Naive thymus-derived CD8-positive, alpha-beta T cell (primary cell): ENCODE measurements at places on chromosomes 1 and 21.
A peak's percentile ranks its signal among the peaks of the same experiment; 100 is the strongest.

- no peak for DNase-seq
Observed at GRCh38 chr1:94017155-94017829, 103.7 kb downstream of the ABCA4 start.

- no peak for DNase-seq
Observed at GRCh38 chr1:54580856-54581550, 33.0 kb downstream of the ACOT11 start.

GRCh38 chr1:20070357-20070756 lies 363 bp downstream of the PLA2G5 start:
- DNase-seq, result no peak

DNA sequence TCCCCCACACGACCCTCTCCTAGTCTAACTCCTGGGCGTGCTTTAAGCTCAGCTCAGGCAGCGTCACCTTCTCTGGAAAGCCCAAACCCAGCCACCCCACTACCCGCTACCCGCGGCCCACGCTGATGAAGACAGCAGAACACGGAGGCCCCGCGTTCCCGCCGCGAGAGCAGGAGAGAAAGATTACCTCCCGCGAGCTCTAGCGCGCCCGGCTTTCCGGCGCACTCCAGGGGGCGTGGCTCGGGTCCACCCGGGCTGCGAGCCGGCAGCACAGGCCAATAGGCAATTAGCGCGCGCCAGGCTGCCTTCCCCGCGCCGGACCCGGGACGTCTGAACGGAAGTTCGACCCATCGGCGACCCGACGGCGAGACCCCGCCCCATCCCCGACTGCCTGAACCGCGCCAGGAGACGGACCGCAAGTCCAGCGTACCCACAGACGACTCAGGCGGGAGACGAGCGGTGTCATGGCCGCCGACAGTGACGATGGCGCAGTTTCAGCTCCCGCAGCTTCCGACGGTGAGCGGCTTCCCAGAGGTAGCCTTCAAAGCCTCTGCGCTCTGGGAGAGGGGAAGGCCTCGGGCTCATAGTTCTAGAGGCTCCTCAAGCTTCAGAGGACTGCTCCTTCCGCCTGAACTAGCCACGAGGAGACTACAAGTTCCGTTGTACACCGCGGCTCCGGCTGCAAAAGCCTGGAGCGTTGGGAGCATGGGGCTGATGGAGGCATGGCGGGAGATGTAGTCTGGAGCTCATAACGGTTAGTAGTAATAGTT lies at the start of the genes MUTYH and TOE1:
MUTYH (minus strand) TSS at position 652 of the 770 bp plus-strand sequence. CDS start 5,935 bp downstream, outside the sequence.
TOE1 (plus strand) TSS at position 382 of the 770 bp plus-strand sequence; CDS start at position 465, 83 bp downstream.
- peak; percentile 85 for DNase-seq

GRCh38 chr1:221765527-221765926 lies 23.6 kb upstream of the DUSP10 start:
- DNase-seq, result no peak

DNA sequence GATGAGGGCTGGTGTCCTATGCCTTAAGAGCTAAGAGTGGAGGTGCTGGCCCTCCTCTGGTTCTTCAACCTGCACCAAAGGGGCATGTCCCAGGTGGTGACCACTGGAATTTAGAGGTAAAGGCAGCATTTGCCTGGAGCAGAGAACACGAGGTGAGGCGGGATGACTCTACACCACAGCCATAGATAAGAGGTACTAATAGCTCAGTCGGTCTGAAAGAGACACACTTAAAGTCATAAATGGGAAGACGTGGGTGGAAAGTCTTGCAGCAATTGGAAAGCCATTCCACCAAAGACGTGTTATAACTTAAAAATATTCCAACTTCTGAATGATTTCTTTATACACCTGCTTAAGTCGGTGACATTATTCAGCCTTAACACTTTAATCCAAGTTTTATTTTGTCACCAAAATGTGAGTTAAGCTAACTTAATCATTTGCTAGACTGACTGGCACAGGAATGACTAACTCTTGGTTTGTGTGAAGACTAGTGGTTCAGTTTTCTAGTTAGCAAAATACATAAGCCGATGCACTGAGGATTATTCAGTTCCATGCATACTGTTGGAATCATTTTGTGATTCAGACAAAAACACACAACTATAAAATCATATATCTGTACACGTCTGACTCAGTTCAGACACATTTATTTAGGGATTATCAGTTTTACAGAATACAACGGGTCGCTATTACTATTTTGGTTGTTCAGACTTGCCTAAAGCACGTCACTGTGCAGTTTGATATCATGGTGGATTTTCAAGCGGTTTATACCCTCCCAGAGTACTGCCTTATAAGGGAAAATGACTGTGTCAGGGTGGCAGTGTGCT lies 4.6 kb upstream of the ETS2 start:
- DNase-seq, result no peak

DNA sequence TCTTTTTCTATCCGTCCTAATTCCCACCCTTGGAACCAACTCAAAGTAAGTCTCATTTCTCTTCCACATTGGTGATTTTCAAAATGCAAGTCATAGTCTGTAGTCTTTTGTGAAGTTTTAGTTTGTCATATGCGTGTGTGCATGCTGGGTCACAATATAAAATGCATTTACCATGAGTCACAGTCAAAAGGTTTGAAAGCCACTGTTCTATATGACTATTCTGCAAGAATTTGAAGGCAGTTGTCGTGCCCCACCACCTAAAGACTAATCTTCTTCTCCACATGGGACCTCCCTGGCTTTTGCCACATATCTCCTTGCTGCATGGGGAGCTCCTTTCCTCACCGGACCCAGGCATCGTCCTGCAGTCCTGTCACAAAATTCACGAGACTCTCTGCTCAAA lies 1.6 kb downstream of the STPG1 start:
- DNase-seq, result no peak

DNA sequence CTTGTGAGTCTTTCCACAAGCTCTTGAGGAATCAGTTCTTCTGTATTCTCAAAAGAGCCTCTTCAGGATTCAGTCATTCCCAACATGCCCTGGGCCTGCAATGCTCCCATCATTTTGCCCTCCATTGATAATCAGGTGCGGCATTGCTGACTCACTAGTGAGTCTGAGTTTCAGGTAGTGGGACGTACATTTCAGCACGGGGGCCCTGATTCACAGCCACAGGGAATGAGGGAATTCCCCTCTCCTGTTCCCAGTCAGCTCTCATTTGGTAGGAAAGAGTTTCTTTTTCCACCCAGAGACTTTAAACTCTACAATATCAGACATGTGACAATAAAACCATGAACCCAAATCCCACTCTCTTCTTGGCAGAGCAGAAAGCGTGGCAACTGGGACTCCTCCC lies 3.7 kb upstream of the IRF6 start:
- no peak for DNase-seq

- DNase-seq, result no peak
Observed at GRCh38 chr1:235074523-235075047, 54.1 kb downstream of the TOMM20 start.

- DNase-seq, result no peak
Observed at GRCh38 chr21:42518215-42518614, 4.6 kb downstream of the SLC37A1 start.

- no peak for DNase-seq
Observed at GRCh38 chr1:58248791-58249190, 297.7 kb downstream of the OMA1 start.

DNA sequence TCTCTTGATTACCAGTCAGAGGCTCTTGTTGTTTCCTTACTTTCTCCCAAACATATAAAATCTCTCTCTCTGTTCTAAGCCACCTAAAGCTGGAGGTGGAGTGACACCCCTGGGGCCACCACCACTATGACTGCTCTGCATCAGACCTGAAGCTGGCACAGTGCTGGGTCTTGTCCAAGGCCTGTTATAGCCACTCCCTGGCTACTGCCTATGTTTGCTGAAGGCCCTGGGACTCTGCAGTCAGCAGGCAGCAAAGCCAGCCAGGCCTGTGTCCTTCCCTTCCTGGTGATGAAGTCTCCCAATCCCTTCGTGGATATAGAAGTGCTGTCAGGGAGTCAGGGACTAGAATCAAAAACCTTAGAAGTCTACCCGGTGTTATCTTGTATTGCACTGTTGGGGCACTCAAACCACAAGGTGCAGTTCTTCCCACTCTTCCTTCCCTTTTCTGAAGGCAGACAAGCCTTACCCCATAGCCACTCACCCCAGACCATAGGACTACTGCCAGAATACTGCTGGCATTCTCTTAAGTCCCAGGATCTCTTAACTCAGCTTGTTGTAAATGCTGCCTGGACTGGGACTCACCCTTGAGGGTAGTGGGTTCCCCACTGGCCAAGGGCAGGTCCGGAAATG lies 103.1 kb downstream of the RPS6KC1 start:
- no peak for DNase-seq

GRCh38 chr1:36576118-36576517 lies 93.4 kb upstream of the CSF3R start:
- peak; percentile 39 for DNase-seq

DNA sequence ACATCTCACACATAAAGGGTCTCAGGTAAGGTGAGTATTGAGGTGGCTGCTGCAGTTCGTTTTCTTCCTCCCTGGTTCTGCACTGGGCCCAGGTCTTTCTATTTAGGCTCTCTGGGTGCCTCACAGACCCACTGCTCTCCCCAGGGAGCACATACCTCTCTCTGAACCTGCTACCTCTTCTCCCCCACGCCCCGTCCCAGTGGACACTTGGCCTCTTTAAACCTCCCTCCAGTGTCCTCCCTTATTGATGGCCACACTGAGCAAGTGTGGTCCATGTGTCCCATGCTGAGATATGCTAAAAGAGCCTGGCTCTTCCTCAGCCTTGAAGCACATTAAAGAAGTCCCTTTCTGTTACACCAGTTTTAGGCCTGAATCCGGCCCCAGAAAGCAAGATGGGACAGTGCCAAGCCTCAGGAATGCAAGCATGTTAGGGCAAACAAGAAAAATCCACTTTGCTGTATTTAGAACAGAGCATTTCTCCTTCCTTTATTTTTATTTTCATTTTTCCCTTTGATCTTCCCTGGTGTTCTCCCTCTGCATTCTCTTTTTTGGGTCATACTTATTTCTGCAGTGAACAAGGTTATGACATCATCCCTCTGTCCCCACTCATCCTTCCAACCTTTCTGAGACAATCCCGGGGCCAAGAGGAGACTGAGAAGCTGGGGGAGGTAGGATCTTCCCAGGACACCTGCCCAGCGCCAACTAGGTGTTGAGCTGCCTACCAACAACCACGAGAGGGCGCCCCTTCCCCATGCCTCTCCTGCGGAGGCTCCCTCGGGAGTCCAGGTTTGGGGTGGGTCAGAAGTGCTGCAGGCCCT lies 5.0 kb upstream of the CHI3L2 start:
- peak; percentile 71 for DNase-seq

DNA sequence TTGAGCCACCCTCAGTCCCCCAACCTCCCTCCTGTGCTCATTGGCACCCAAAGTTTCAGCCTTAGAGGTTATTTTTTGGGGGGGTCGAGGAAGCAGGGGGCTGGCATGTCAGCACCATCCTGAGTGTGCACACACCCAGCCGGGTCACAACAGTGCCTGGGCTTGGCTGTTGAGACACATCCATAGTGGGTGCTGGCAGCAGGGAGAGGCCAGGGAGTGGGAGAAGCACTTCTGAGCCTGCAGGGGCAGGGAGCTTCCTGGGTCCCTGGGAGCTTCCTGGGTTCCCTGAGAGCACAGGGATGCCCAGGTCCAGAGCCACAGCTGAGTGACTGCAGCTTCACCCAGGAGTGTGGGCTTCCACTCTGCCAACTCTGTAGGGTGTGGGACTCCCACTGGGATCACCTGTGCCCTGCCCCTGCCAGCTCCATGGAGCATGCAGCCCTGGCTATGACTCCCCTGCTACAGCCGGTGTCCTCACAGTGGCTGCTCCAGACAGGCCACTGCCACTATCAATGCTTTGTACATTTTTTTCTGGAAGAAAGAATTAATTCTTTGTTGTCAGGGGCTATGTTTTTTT lies 240.4 kb downstream of the PTGER3 start:
- no peak for DNase-seq
